ENCODE measurements at places on chromosomes 2 and 18. TPM values are rescaled to one million over a fixed set of nuclear protein-coding genes. Genes with fewer than 3 reads are reported as not detected.

Gene PSD4
- 9.7 TPM for total RNA-seq

Gene HOXD13
- 14.9 TPM for total RNA-seq

Gene MEP1B
- 0.11 TPM for total RNA-seq

Gene DNAH7
- total RNA-seq: 3.5 TPM

Gene PLA2R1
- total RNA-seq: 17.9 TPM

Gene ZNF385B
- 2.5 TPM for total RNA-seq

Gene CRYGD
- total RNA-seq: 0.95 TPM

Gene PCGF1
- total RNA-seq: 21.7 TPM

Gene CRYGB
- total RNA-seq: not detected

Gene CTLA4
- 0.11 TPM for total RNA-seq

Gene CEBPZ
- 62.7 TPM for total RNA-seq

Gene LIMS4
- total RNA-seq: not detected

Gene APCDD1
- 70.8 TPM for total RNA-seq

Gene PLGLB2
- total RNA-seq: 3.9 TPM

Gene CHST9
- 7.0 TPM for total RNA-seq
